ENCODE measurements at places on chromosomes 12 and 14. TPM values are rescaled to one million over a fixed set of nuclear protein-coding genes. Genes with fewer than 3 reads are reported as not detected.

DNA sequence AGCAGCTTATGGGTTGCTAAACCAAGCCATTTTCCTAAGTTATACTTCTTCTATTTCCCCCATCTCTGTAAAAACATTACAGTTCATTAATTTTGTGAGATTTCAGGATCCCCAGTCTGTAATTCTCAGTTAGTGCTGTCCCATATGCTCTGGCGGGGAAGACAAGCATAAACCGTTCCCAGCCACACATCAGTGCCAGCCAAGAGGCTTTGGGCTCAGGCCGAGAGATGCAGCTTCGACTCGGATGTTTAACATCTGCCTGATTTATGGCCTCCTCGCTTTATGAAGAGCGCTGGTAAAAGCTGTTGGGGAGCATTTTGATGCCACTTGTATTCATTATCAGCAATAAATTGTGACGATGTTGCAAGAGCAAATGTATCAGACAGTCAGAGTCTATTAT is 349.1 kb upstream of the CCDC196 start:
- H3K27me3 ChIP-seq: no peaks in the 10 kb centered on the region
- H3K4me1 ChIP-seq: peaks cover 16% of the 10 kb centered on the region
- no peak overlapping the region for H3K4me3 ChIP-seq
- DNase-seq: peak; percentile 45
- no peaks in the 10 kb centered on the region for H3K36me3 ChIP-seq
- H3K27ac ChIP-seq: no peak overlapping the region

DNA sequence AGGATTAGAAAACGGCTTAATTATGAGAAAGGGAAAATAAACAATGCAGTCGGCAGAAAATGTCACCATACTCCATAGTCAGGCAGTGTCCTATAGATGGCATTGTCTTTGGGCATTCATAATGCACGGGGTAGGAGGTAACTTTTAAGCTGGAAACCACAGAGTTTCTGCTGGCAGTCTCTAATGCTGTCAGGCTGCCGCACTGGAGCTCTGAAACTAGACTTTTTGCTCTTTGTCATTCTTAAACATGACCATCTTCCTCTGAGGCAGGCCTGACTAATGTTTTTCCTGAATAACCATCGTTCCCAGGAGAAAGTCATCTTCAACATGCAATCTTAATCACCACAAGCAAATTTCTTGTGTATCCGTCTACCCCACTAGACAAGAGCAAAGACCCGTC is 108.8 kb downstream of the ETNK1 start:
- no peaks in the 10 kb centered on the region for H3K4me1 ChIP-seq
- no peaks in the 10 kb centered on the region for H3K27me3 ChIP-seq
- H3K27ac ChIP-seq: no peak overlapping the region
- H3K4me3 ChIP-seq: no peak overlapping the region
- no peaks in the 10 kb centered on the region for H3K36me3 ChIP-seq
- DNase-seq: no peak

GRCh38 chr12:106766393-106766826 is 8.1 kb upstream of the RIC8B start:
- H3K4me3 ChIP-seq: no peak overlapping the region
- H3K36me3 ChIP-seq: no peaks in the 10 kb centered on the region
- DNase-seq: no peak
- peaks cover 22% of the 10 kb centered on the region for H3K4me1 ChIP-seq

Gene TCTN1
- polyA plus RNA-seq: 62.3 TPM

GRCh38 chr12:4938900-4939299 is 29.2 kb downstream of the KCNA1 start:
- H3K4me1 ChIP-seq: no peaks in the 10 kb centered on the region
- DNase-seq: no peak

Gene FAM186B
- 0.36 TPM for polyA plus RNA-seq

Gene HOXC12
- polyA plus RNA-seq: not detected

Gene PCED1B
- 3.6 TPM for polyA plus RNA-seq

Gene HOXC4
- polyA plus RNA-seq: 98.7 TPM

- H3K27ac ChIP-seq: no peak overlapping the region
- no peaks in the 10 kb centered on the region for H3K27me3 ChIP-seq
- no peak for DNase-seq
- H3K4me1 ChIP-seq: peaks cover 18% of the 10 kb centered on the region
- no peak overlapping the region for H3K4me3 ChIP-seq
Observed at GRCh38 chr12:121838126-121838525, 20.5 kb downstream of the HPD start.

Gene PARP11
- 11.2 TPM for polyA plus RNA-seq

GRCh38 chr12:18415227-18415626 is 153.9 kb downstream of the PIK3C2G start:
- H3K4me1 ChIP-seq: no peaks in the 10 kb centered on the region
- H3K4me3 ChIP-seq: no peak overlapping the region
- no peaks in the 10 kb centered on the region for H3K27me3 ChIP-seq
- no peak overlapping the region for H3K27ac ChIP-seq
- H3K36me3 ChIP-seq: no peaks in the 10 kb centered on the region
- DNase-seq: no peak

- DNase-seq: no peak
- H3K27me3 ChIP-seq: no peaks in the 10 kb centered on the region
- H3K4me3 ChIP-seq: no peak overlapping the region
- no peak overlapping the region for H3K27ac ChIP-seq
- no peaks in the 10 kb centered on the region for H3K36me3 ChIP-seq
Observed at GRCh38 chr12:50609292-50609874, 104.6 kb downstream of the DIP2B start.

- no peaks in the 10 kb centered on the region for H3K4me1 ChIP-seq
- no peaks in the 10 kb centered on the region for H3K27me3 ChIP-seq
Observed at GRCh38 chr14:49164074-49164473, 422.1 kb downstream of the RPS29 start.

GRCh38 chr12:50999093-50999492 is 27.1 kb downstream of the SLC11A2 start:
- no peak overlapping the region for H3K4me3 ChIP-seq
- H3K4me1 ChIP-seq: no peaks in the 10 kb centered on the region
- peaks cover 50% of the 10 kb centered on the region for H3K36me3 ChIP-seq
- H3K27ac ChIP-seq: no peak overlapping the region
- no peak for DNase-seq
- no peaks in the 10 kb centered on the region for H3K27me3 ChIP-seq

Gene OAS2
- polyA plus RNA-seq: 5.1 TPM

- no peak overlapping the region for H3K4me3 ChIP-seq
- H3K4me1 ChIP-seq: no peaks in the 10 kb centered on the region
- DNase-seq: peak; percentile 59
- H3K27me3 ChIP-seq: no peaks in the 10 kb centered on the region
- no peak overlapping the region for H3K27ac ChIP-seq
Observed at GRCh38 chr14:60862283-60862682, 118.6 kb downstream of the TRMT5 start.

DNA sequence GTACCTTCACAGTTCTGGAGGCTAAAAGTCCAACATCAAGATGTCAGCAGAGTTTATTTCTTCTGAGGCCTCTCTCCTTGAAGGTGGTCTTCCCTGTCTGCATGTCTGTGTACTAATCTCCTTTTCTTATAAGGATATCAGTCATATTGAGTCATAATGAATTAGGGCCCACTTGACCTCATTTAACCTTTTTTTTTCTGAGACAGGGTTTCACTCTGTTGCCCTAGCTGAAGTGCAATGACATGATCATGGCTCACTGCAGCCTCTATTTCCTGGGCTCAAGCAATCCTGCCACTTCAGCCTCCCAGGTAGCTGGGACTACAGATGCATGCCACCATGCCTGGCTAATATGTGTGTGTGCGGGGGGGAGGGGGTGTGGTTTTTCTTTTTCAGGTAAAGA is 41.7 kb downstream of the PPM1H start:
- no peak for DNase-seq
- no peak overlapping the region for H3K27ac ChIP-seq
- no peak overlapping the region for H3K4me3 ChIP-seq
- H3K36me3 ChIP-seq: no peaks in the 10 kb centered on the region
- H3K4me1 ChIP-seq: no peaks in the 10 kb centered on the region
- no peaks in the 10 kb centered on the region for H3K27me3 ChIP-seq

DNA sequence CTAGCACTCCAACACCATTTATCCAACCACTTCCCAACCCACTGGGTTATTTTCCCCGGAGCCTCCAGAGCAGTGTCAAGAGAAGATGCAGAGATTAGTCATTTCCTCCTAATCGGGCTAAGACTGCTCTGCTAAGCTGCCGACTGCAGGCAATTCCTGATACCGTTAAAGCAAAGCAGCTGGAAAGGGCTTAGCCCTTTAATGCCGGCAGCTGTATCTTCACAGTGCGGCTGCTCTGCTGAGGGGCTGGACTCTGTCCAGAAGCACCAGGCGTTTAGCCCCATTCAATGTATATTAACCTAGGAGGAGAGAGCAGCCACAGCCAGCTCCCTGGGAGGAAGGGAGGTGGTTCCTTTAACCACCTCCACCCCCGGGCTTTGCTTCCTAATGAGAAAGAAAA is 11.1 kb downstream of the AQP6 start:
- peak overlapping the region; percentile 50 for H3K27ac ChIP-seq
- H3K4me1 ChIP-seq: peaks cover 37% of the 10 kb centered on the region
- H3K4me3 ChIP-seq: no peak overlapping the region
- no peaks in the 10 kb centered on the region for H3K27me3 ChIP-seq
- H3K36me3 ChIP-seq: no peaks in the 10 kb centered on the region
- DNase-seq: no peak

- no peaks in the 10 kb centered on the region for H3K4me1 ChIP-seq
- no peak overlapping the region for H3K4me3 ChIP-seq
- DNase-seq: no peak
- no peaks in the 10 kb centered on the region for H3K36me3 ChIP-seq
- no peaks in the 10 kb centered on the region for H3K27me3 ChIP-seq
- H3K27ac ChIP-seq: no peak overlapping the region
Observed at GRCh38 chr14:33081259-33081658, 142.6 kb downstream of the NPAS3 start.

Gene ZDHHC22
- polyA plus RNA-seq: 45.4 TPM

Gene CDCA4
- 9.1 TPM for polyA plus RNA-seq

GRCh38 chr14:77212943-77213678 is 31.5 kb downstream of the TMEM63C start:
- DNase-seq: no peak
- H3K27me3 ChIP-seq: no peaks in the 10 kb centered on the region
- H3K27ac ChIP-seq: no peak overlapping the region
- H3K4me1 ChIP-seq: peaks cover 25% of the 10 kb centered on the region

Gene CSRNP2
- 53.4 TPM for polyA plus RNA-seq

Gene AKAP6
- 77.5 TPM for polyA plus RNA-seq

- no peak overlapping the region for H3K27ac ChIP-seq
- H3K4me1 ChIP-seq: peaks cover 4% of the 10 kb centered on the region
Observed at GRCh38 chr14:37888234-37888633, 292.8 kb downstream of the TTC6 start.

DNA sequence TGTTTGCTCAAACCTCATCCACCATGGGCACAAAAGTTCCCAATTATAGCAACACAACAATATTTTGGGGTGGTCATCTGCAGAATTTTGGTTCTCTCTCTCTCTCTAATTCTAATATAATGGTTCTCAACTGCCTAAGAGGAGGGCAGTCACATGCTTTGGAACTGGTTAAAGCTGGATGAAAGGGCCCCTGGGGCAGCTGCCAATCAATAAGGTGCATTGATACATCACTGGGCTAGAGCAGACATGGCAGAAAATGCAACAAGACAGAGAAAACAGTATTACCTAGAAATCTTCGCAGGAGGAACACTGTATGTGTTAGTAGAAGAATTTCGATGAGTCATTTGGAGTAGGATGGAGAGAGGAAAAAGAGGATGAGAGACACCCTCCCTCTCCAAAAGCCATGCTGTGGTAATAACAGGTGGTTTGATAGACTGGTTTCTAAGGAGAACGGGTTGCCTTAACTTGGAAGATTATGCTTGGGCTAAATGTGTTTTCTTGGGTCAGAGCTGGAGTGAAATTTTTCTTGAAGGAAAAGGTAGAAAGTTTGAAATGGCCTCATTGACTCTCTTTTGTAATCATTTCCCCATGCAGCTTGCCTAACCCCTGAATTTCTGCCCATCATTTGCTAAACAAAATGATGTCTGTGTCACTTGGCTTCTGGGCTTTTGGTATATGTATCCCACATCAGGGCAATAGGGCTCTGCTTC is 67.1 kb upstream of the HIF1A start:
- H3K27ac ChIP-seq: no peak overlapping the region
- no peaks in the 10 kb centered on the region for H3K27me3 ChIP-seq
- H3K4me1 ChIP-seq: peaks cover 3% of the 10 kb centered on the region
- DNase-seq: no peak

GRCh38 chr14:53938136-53938837 is 18.3 kb downstream of the BMP4 start:
- no peak for DNase-seq
- H3K4me3 ChIP-seq: no peak overlapping the region
- no peak overlapping the region for H3K27ac ChIP-seq
- no peaks in the 10 kb centered on the region for H3K4me1 ChIP-seq

Gene LALBA
- polyA plus RNA-seq: not detected

All from spinal cord (tissue), 10 donors.